ENCODE measurements at places on chromosomes 1 and 21. TPM values are rescaled to one million over a fixed set of nuclear protein-coding genes. Genes with fewer than 3 reads are reported as not detected.

Gene PLA2G2D
- polyA plus RNA-seq: 0.06 TPM

Gene ARHGAP30
- 18.1 TPM for polyA plus RNA-seq

Gene COL6A2
- polyA plus RNA-seq: 234 TPM

Gene CGN
- 34.7 TPM for polyA plus RNA-seq

Gene KCNA2
- polyA plus RNA-seq: 0.02 TPM

Gene SLAMF9
- 0.38 TPM for polyA plus RNA-seq

Gene RPL11
- 1,517 TPM for polyA plus RNA-seq

Gene DIP2A
- 24.8 TPM for polyA plus RNA-seq

Gene CACNA1S
- 0.02 TPM for polyA plus RNA-seq

Gene LORICRIN
- polyA plus RNA-seq: not detected

Gene GPBP1L1
- polyA plus RNA-seq: 40.4 TPM

Gene GUCA2B
- not detected for polyA plus RNA-seq

Gene TGFBR3
- 13.1 TPM for polyA plus RNA-seq

Gene C1orf115
- polyA plus RNA-seq: 13.3 TPM

Gene GIPC2
- polyA plus RNA-seq: 0.94 TPM

Gene SYNC
- polyA plus RNA-seq: 2.0 TPM

Gene GLIS1
- 0.05 TPM for polyA plus RNA-seq

Gene FALEC
- 0.09 TPM for polyA plus RNA-seq

Gene IPP
- 3.9 TPM for polyA plus RNA-seq

Gene RNU1-4
- polyA plus RNA-seq: not detected

Gene SLC6A9
- polyA plus RNA-seq: 8.7 TPM

Gene CFHR4
- not detected for polyA plus RNA-seq

Gene ANGPTL3
- not detected for polyA plus RNA-seq
